ENCODE measurements at places on chromosomes 16 and 17.

- no peak for DNase-seq
Measured at GRCh38 chr16:85601730-85602401, 11.3 kb upstream of the GSE1 start.

DNA sequence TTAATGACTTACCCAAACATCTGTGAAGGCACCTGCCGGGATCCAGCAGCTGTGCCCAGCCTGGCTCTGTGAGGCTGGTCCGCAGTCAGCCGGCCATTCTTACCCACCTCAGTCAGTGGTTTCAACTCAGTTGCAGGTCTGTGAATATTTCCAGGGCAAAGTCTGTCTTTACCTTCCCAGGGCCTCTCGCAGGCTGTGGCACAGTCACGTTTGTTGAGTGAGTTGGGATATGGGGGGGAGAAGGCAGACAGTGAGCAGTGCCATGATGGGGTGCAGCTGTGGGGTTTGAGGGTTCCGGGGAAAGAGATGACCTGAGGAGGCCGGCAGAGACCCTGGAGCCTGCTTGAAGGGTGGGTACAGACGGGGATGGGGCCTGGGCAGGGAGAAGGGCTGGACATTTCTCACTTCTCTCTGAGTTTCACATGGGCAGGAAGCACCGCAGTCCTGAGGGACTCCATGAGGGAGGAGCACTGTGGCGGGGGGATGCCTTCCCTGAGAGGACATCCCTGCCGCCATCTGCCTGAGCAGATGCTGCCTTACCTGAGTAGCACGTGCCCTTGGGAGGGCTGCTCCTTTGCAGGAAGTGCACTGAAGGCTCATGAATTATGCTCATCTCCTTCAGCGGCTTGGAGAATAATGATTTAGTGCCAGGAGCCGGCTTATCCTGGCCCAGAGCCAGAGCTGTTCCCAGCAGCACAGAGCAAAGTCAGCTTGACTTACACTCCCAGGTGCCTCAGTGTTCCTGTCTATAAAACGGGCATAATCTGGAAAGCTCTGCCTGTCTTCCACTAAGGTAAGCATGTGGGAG, 48.1 kb downstream of the KSR1 start:
- DNase-seq: no peak

DNA sequence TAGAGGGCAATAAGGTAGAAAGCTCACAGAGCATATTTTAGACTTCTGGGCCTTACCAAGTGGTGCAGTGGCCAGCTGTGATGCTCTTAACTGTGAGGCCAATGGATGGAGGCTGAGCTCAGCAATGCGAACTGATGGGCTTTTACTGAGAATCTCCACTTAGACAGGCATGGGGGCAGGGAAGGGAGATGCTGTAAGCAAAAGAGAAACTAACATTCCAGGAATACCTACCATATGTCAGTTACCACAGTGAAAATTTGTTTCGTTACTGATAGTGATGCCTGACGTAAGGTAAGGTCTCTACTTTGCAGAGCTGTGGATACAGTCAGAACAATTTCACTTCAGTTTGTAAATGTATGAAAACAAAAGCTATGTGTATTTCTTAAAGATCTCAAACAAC, 250.6 kb upstream of the ZFHX3 start:
- DNase-seq: peak; percentile 38

GRCh38 chr17:20156196-20157000, 147.2 kb downstream of the SPECC1 start:
- DNase-seq: peak; percentile 22

DNA sequence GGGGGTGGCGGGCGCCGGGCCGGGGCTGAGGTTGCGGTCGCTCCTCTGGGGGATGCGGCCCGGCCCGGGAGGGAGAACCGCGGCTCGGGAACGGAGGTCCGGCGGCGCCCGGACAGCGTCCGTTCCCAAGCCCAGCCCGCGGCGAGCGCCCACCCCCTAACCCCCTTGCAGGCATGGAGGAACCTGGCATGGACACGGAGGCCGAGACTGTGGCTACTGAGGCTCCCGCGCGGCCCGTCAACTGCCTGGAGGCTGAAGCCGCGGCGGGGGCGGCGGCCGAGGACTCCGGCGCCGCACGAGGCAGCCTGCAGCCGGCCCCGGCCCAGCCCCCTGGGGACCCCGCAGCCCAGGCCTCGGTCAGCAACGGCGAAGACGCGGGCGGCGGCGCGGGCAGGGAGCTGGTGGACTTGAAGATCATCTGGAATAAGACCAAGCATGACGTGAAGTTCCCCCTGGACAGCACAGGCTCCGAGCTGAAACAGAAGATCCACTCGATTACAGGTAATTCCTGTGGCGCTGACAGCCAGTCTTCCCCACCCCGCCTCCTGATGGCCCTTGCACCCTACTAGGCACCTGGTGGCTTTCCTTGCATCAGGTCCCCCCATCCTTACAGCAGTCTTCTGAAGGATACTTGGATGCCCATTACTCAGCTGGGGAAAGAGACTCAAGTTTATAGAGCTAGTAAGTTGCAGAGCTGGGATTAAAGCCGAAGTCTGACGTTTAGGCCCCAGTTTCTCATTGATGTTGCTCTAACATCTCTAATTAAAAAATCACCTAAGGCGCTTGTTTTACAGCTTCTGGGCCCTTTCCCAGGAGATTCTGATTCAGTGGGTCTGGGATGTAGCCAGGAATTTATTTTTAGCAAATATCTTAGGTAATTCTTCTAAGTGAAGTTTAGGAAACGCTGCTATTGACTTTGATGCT, 514 bp downstream of the UBFD1 start:
- DNase-seq: peak; percentile 45

GRCh38 chr17:50905460-50905803, 39.3 kb upstream of the TOB1 start:
- no peak for DNase-seq

- DNase-seq: no peak
Measured at GRCh38 chr17:2144701-2145100, 89.8 kb downstream of the HIC1 start.

DNA sequence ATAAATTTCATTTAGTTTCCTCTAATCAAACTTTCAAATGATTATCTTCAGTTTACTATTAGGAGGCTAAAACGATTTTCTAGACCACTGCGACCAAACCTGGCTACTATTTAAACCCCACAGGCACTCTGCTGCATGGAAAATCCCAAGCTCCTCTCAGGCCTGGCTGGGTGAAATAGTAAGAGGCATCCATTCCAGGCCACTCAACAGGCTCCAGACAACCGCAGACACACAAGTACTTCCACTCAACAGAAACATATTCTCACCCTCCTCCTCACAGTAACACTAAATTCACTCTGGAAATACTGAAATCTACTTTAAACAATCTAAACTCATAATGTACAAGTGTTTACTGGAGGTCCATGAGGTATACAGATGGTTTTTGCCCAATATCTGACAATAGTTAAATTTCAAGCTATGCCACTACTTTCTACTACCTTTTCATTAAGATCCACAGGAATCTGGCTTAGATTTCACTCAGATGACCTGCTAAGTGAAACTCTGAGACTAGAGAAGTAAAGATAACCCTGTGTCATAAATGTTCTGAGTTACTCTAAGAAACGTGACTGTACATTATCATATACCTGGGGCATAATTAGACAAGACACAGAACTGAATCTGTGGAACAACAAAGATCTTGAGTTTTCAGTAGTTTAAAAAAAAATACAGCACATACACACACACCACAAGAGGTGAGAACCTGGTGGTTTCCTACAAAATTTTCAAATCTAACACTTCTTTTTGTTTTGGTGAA, 10.4 kb downstream of the VPS53 start:
- no peak for DNase-seq

GRCh38 chr17:64783031-64783461, 120.9 kb upstream of the SMURF2 start:
- no peak for DNase-seq

- peak; percentile 67 for DNase-seq
Measured at GRCh38 chr17:7436556-7437368, 1.5 kb downstream of the TMEM102 start.

- DNase-seq: no peak
Measured at GRCh38 chr16:74682556-74682955, 15.9 kb upstream of the RFWD3 start.

GRCh38 chr16:57825298-57826044, 23.2 kb upstream of the KIFC3 start:
- DNase-seq: no peak

DNA sequence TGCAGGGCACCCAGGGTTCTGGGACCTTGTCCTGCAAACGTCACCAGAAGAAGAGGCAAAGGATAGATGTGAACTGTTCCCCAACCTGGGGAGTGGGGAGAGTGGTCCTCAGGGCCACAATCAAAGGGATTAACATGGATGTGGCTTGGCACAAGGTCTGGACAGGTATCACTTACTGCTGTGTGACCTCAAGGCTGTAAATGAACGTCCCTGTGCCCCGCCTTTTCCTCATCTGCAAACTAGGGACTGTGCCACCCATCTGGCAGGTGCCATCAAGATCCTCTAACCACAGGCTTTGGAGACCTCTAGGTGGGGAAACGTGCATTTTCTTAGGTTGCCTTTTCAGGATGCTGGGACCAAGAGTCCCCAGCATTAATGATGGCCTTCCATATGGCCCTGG, 25.1 kb downstream of the SLC5A10 start:
- DNase-seq: no peak

- DNase-seq: peak; percentile 57
Measured at GRCh38 chr16:8572919-8573724, 17.2 kb downstream of the TMEM114 start.

- DNase-seq: no peak
Measured at GRCh38 chr17:77476006-77476405, 335.2 kb downstream of the SEC14L1 start.

DNA sequence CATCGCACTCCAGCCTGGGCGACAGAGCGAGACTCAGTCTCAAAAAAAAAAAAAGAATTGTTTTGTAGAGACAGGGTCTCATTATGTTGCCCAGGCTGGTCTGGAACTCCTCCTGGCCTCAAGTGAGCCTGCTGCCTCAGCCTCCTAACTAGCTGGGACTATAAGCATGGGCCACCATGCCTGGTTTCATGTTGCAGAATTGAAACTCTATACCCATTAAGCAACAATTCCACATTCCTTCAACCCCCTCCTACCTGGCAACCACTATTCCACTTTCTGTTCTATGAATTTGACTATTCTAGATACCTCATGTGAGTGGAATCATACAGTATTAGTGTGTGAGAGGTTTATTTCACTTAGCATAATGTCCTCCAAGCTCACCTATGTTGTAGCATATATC, 24.5 kb downstream of the RNF135 start:
- no peak for DNase-seq

- DNase-seq: no peak
Measured at GRCh38 chr16:76345163-76345661, 68.0 kb downstream of the CNTNAP4 start.

GRCh38 chr16:55605754-55606336, 39.4 kb downstream of the CAPNS2 start:
- peak; percentile 72 for DNase-seq

GRCh38 chr16:17926461-17926860, 410.1 kb downstream of the NPIPA8 start:
- DNase-seq: no peak

DNA sequence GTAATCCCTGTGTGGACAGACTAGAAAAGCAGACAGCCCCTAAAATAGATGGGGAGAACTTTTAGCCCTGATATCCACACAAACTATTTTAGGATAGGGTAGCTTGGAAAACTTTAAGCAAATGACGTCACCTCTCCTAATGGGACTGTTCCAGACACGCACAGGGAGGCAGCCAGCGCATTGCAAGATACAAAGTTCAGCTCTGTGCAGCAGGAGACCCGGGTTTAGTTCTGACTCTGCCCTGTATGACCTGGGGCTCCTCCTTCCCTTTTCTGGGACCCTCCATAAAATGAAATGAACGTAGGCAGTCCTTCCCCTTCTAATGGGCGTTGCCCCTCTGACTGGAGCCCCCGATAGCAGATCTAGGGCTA, 6.3 kb downstream of the ZNF689 start:
- DNase-seq: peak; percentile 36

DNA sequence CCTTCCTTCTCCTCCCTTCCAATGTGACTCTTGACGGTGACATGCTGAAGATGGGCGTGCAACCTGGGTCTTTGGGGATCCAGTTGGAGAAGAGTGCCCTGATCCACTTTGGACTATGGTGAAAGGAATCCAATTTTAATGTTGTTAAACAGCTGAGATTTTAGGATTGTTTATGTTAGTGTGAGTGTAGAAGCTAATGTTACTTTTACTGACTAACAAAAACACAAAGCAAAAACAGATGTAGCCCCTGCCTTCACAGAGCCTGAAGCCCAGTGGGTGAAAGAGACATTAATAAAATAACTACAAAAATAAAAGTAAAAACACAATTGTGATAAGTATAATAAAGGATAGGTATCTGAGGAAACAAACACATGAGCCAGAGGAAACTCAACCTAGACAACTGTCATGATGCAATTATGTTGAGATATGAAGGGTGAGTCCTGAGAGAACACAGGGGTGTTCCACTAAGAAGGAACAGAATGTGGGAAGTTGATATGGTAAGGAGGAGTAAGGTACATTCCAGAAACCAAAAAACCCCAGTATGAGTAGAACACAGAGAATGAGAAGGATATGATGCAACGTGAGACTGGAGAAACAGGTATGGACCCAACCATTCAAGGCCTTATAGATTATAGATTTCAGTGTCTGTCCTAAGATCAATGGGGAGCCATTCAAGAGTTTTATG, 115.1 kb upstream of the PMFBP1 start:
- DNase-seq: no peak

GRCh38 chr17:74972107-74972972, at the start of gene HID1:
Gene HID1, minus strand, starts transcription at chr17:74972759. Its CDS starts 103 bp downstream, at chr17:74972656.
- DNase-seq: no peak

GRCh38 chr16:65218348-65218747, 96.5 kb upstream of the CDH11 start:
- DNase-seq: no peak
